OCI-LY7 (cell line): ENCODE measurements at places on chromosomes 4 and X.

DNA sequence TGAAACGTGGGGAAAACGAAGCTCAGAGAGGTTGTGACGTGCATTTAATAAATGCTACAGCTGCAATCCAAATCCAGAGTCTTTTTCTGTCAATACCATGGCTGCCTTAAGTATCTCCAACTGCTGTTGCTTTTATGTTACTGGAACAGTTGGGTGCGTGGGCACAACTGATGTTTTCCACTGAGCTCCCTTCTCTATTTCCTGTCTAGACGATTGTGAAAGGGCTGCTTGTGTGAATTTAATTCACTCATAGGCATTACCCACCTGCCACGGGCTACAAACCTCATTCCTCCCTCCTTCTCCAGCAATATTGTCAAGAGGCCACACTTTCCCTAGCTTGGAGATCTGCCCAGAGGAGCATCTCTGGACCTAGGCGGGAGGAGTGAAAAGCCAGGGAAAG is 526.0 kb downstream of the MID1IP1 start:
- DNase-seq, result no peak

DNA sequence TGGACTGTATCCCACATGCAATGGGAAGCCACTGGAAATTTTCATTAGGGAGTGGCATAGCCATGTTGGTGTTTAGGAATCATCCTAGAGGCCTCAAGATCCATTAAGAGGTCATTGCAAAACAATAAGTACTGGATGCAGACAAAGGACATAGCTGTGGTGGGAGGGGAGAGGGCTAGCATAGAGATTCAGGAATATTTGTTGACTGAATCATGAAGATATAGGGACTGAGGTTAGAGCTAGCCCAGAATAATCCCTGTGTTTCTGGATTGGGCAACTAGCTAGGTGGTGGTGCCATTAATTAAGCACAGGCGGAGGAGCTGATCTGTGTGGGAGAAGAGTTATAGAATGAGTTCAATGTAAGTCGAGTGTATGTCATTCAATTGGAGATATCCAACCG is 135.0 kb downstream of the RAB28 start:
- no peak for DNase-seq

DNA sequence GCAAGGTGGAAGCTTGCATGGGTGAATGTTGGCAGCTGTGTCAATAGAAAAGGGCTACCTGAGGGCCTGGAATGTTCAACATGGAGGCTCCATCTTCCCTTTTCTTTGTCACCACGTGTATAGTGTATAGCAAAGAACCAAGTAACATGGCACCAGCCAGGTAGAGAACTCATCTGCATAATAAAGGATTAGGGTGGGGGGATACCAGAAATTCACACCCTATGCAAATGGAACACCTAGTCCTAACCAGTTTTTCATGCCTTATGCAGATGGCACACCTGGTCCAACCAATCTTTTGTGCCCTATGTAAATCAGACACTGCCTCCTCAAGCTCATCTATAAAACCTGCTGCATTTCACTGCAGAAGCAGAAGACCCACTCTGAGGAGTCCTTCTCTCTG is 169.6 kb upstream of the GLRA2 start:
- DNase-seq, result no peak

GRCh38 chrX:111519215-111519614 is 7.8 kb downstream of the SERTM2 start:
- DNase-seq, result no peak
